ENCODE measurements at places on chromosomes 2 and 18.

GRCh38 chr2:233076749-233077148, 16.6 kb downstream of the INPP5D start:
- no peak for DNase-seq

DNA sequence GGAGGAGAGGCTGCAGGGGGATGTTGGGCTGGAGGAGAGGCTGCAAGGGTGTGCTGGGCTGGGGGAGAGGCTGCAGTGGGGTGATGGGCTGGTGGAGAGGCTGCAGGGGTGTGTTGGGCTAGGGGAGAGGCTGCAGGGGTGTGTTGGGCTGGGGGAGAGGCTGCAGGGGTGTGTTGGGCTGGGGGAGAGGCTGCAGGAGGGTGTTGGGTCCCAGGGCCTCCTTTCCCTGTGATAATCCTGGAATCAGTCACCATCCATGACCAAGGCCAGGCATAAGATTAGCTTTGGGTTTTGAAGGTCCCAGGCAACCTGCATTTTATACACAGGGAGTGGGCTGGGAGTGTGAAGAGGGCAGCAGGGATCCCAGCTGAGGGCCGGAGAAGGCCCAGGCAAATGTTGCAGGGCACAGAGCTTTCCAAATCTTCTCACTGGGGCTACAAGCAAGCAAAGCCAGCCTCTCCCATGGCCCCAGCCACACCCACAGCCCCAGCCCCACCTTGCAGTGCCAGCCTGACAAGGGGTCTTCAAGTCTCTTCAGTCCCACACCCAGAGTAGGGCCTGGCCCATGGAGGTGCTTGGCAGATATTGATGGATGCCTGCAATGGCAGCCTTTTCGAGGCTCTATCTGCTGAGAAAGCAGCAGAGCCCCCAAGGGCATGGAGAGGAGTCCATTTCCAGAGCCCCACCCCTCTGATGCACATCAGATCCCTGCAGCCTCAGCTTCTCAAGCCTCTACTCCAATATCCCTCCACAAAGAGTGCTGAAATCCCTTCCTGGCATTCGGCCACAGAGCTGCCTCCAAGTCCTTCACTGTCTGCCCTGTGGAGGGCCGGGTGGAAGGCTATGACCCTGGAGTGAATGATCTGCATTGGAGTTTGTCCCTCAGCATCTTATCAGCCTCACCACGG, 50.3 kb upstream of the GLI2 start:
- DNase-seq = no peak

GRCh38 chr18:63586966-63587365, at the start of gene SERPINB13:
TSS of gene SERPINB13 (plus strand) at chr18:63587343. CDS start at chr18:63588668, 1,325 bp downstream.
- no peak for DNase-seq

- DNase-seq = peak; percentile 14
Observed at GRCh38 chr2:46171411-46171953, 125.7 kb upstream of the EPAS1 start.

- DNase-seq = no peak
Observed at GRCh38 chr18:8478166-8478967, 130.9 kb upstream of the RAB12 start.

- DNase-seq = no peak
Observed at GRCh38 chr18:27752944-27753343, 424.0 kb downstream of the CDH2 start.

- no peak for DNase-seq
Observed at GRCh38 chr2:211302676-211303075, 746.3 kb downstream of the CPS1 start.

DNA sequence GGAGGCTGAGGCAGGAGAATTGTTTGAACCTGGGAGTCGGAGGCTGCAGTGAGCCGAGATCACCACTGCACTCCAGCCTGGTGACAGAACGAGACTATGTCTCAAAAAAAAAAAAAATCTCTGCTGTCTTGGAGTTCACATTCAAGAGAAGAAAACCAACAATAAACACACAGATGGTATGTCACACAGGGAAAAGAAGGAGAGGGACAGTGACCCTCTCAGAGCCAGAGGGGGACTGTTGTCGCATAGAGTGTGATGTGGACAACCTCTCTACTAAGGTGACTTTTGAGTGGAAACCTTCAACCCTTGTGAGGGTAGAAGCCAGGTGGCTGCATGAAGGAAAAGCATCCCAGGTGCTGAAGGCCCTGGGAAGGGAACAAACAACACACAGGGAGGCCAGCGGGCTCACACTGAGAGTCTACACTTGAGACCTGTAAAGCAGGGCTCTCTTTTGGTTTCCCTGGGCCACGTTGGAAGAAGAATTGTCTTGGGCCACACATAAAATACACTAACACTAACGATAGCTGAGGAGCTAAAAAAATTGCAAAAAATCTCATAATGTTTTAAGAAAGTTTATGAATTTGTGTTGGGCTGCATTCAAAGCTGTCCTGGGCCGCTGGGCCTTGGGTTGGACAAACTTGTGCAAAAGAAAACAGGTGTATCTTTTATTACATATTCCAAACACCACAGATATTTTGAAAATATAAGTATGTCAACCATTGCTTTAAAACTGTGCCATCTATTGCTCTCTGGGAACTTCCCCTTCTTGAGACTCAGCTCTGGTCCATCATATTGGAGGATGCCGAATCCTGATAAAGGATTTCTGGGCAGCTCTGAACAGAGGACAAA, 136.0 kb downstream of the DDX1 start:
- no peak for DNase-seq

GRCh38 chr18:24138409-24138788, 463 bp upstream of the CABYR start:
- no peak for DNase-seq

DNA sequence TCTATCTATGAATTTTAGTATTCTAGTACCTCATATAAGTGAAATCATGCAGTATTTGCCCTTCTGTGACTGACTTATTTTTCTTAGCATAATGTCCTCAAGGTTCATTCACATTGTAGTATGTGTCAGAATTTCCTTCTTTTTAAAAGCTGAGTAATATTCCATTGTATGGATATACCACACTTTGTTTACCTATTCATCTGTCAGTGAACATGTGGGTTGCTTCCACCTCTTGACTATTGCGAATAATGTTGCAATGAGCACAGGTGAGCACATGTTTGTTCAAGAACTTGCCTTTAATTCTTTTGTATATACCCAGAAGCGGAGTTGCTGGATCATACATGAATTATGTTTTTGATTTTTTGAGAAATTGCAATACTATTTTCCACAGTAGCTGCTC, 187.4 kb upstream of the RBMS1 start:
- no peak for DNase-seq

- DNase-seq = no peak
Observed at GRCh38 chr18:67109535-67109934, 407.0 kb downstream of the DSEL start.

DNA sequence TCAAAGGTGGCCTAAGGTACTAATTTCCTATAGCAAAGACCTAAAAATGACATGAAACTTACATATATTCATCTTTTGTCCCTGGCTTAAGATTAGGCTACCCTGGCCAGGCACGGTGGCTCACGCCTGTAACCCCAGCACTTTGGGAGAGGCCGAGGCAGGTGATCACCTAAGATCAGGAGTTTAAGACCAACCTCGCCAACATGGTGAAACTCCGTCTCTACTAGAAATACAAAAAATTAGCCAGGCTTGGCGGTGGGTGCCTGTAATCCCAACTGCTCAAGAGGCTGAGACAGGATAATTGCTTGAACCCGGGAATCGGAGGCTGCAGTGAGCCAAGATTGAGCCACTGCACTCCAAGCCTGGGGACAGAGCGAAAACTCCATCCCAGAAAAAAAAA, 5.9 kb downstream of the SRSF7 start:
- DNase-seq = no peak

GRCh38 chr2:102664471-102664909, 45.1 kb downstream of the SLC9A2 start:
- no peak for DNase-seq

GRCh38 chr2:178836807-178837206, 29.6 kb upstream of the TTN start:
- DNase-seq = no peak

- peak; percentile 88 for DNase-seq
Observed at GRCh38 chr2:53103679-53104078, 663.9 kb upstream of the CHAC2 start.

GRCh38 chr18:37219257-37219656, 346.3 kb downstream of the CELF4 start:
- DNase-seq = no peak

DNA sequence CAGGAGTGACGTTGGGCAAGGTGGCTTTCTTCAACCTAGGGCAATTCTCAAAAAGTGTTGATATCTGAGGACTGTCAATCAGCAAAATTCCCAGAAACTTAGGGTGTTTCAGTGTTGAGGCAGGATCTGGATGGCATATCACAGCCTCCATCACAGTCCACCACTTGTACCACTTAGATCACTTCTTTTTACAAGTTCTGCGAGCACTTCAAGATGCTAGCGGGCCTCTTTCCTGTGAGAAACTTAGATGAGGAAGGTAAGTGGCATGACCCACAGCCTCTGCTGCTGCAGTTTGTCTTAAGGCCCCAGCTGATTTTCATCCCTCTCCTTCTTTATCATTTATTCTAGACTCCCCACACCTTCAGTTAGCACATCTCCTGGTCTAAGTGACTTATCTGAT, 295.4 kb upstream of the ZNF521 start:
- no peak for DNase-seq

GRCh38 chr2:18804536-18804935, 215.2 kb upstream of the NT5C1B start:
- no peak for DNase-seq

GRCh38 chr2:113061896-113062770, 3.1 kb downstream of the IL36RN start:
- no peak for DNase-seq

DNA sequence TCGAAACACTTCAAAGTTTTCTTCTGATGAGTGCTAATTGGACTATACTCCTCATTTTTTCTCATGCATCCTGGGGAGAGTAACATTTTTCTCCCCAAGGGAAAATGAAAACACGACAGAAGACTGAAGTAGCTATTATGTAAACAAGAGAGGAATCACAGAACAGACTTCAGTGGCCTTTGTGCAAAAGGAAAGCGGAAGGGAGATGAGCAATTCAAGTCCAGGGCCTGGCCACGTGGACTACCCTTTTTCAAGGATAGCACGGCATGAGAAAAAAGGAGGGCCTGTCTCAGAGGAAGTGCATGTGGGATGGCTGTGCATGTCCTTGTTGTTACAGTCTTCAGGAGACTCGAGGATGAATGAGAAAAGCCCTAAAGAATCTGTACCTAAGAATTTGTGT, 43.8 kb upstream of the KCNE4 start:
- DNase-seq = no peak

DNA sequence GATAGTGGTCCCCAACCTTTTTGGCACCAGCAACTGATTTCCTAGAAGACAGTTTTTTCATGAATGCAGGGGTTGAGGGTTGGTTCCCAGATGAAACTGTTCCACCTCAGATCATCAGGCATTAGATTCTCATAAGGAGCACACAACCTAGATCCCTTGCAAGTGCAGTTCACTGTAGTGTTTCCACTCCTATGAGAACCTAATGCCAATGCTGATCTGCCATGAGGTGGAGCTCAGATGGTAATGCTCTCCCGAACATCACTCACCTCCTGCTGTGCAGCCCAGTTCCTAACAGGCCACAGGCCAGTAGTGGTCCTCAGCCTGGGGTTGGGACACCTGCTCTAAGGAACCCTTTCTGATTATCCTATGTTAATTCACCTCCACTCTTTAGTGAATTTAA, 133.5 kb downstream of the SOX11 start:
- no peak for DNase-seq

DNA sequence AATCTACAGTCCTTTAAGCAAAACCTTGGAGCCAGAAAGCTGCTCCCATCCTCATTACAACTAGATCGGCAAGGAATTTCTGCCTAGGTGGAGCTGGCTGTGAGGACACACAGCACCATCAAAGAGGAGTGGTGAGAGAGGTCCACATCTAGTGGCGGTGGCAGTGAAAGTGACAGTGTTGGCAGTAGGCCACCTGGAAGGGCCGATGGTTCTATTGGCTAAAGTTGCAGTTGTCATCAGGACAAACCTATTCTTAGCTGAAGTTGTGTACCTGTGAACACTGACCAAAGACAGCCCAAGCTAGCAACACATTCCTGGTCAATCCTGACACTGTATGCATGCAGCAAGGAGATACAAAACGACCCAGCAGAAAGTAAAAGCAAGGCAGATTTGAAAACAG, 218.1 kb upstream of the CHAC2 start:
- no peak for DNase-seq

- DNase-seq = no peak
Observed at GRCh38 chr2:40289771-40290404, 162.0 kb downstream of the SLC8A1 start.

- DNase-seq = no peak
Observed at GRCh38 chr2:172282944-172283343, 144.4 kb upstream of the ITGA6 start.

GRCh38 chr2:241951316-241951700, 81.8 kb downstream of the RTP5 start:
- DNase-seq = peak; percentile 6

DNA sequence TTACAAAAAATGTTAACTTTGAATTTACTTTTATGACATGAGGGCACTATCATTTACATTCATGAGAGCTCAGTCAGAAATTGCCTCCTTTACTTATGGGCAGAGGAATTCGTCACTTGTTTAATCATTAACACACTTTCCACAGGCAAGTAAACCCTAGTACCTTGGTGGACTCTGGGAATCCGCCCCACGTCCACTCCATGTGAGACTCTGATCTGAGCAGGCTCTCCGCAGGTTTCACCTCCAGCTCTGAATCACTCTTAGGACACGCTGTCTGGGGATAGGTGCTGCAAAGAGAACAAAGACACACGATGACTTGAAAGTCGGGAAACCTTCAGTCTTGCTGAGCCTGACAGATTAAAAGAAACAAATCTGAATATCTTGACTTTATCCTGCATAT, 73.6 kb downstream of the LPIN2 start:
- DNase-seq = no peak

DNA sequence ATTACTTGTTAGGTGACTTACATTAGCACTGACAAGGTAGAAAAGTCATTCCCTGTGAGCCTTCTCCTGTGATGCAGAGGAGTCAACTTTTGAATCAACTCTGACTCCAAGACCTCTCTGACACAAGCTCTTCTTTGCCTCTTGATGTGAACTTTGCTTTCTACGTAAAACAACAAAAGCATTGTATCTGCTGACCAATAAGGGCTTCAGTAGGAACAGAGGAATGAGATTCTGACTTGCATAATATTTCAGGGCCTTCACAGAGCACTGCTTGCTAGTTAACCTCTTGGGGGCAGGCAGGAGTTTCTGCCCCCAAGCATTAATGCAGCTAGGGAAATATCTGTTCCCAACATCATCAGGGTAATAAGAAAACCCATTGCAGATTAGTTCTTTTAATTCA, 791.5 kb downstream of the BCL11A start:
- DNase-seq = no peak

DNA sequence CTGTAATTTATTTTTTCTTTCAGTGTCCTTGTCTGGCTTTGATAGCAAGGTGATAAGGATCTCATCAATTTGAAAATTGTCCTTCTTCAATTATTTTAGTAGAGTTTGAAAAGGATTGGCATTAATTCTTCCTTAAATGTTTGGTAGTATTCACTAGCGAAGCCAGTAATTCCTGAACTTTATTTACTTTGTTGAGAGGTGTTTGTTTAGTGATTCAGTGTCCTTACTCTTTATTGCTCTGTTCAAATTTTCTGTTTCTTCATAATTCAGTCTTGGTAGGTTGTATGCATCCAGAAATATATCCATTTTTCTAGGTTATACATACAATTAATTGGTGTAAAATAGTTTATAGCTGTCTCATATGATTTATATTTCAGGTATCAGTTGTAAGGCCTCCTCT, 676.7 kb upstream of the POU3F3 start:
- no peak for DNase-seq

GRCh38 chr18:61496374-61496773, 163.1 kb downstream of the CDH20 start:
- DNase-seq = no peak

- no peak for DNase-seq
Observed at GRCh38 chr2:10957391-10957790, 45.7 kb downstream of the KCNF1 start.
